ENCODE measurements at places on chromosomes 5 and 9.
A peak's percentile ranks its signal among the peaks of the same experiment; 100 is the strongest.

GRCh38 chr5:39466846-39467245 lies 42.1 kb upstream of the DAB2 start:
- no peak for DNase-seq

DNA sequence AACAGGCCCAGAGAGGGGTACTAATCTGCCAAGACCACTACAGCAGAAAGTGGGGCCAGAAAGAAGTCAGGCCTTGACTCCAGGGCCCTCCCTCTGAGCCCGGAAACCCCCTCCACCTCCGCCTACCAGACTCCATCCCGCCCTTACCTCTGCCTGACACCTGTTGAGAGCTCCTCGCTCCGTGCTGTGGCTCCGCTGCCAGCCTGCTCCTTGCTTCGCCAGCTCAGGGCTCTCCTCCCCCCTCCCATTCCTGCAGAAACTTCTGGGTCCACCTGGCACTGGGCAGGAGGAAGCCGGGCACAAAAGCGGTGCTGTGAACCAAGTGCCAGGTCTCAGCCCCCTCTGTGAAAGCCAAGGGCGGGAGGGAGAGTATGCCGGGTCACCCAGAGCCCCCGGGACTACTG lies 6.4 kb upstream of the ST6GALNAC6 start:
- peak; percentile 70 for DNase-seq

GRCh38 chr9:38421498-38422211 lies 2.6 kb downstream of the IGFBPL1 start:
- DNase-seq: no peak

- DNase-seq: no peak
Measured at GRCh38 chr9:9612270-9612669, 1000.5 kb downstream of the PTPRD start.

- peak; percentile 82 for DNase-seq
Measured at GRCh38 chr5:132641241-132641723, 16.7 kb upstream of the IL13 start.

All from activated CD4-positive, alpha-beta T cell treated with anti-CD3 and anti-CD28 coated beads, Interleukin-2, Interleukin-6, amounts not matched to agents 100 ng/mL and 50 ng/mL, durations not matched to agents 16 hours and 8 hours (primary cell).